ENCODE measurements at places on chromosomes 3 and 15.

- DNase-seq, result no peak
Measured at GRCh38 chr3:107962946-107963345, 127.9 kb downstream of the CD47 start.

GRCh38 chr3:111735243-111735758 is 123.8 kb upstream of the PHLDB2 start:
- DNase-seq, result no peak

DNA sequence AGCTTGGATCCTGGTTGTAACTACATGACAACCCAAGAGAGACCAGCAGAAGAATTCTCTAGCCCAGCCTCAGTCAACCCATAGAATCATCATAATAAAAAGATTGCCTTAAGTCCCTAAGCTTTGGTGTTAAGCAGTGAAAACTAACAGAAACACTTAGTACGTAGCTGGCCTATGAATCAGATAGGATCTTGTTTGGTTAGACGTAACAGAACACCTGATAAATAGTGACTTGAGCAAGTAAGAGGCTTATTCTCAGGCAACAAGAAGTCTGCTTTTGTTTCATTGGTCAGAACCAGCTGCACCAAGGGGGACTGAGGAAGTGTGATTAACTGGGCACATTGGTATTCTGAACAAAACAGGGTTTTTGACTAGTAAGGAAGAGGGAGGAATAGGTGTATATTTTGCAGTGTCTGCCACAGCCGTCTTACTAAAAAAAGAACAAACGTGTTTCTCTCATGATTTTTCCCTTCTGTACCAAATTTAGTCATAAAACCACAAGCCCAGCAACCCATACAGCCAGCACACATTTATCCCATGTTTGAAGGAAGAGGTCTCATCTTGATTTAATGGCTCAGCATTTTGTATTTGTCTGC is 53.3 kb upstream of the GLCE start:
- DNase-seq, result no peak

- DNase-seq, result no peak
Measured at GRCh38 chr15:34810443-34811129, 15.2 kb upstream of the ACTC1 start.

DNA sequence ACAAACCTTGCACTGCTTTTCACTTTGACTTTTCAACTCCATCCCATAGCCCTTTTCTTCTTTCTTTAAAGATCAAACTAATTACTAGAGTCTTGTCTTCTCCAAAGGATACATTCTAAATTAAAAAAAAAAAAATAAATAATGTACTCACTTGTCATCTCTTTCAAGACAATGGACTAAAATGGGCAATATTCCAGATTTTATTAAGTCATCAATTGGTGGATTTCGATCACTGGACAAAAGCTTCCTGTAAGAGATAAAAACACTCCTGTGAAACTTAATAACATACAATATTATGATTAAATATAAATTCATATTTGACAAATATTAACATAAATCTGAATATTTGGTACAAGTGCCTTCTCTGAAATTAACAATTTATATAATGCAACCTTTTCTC is 34.1 kb downstream of the KPNA4 start:
- no peak for DNase-seq

GRCh38 chr3:188440340-188440972 is 286.5 kb downstream of the LPP start:
- no peak for DNase-seq

GRCh38 chr3:9727743-9728142 is 3.8 kb upstream of the BRPF1 start:
- no peak for DNase-seq

GRCh38 chr3:14177580-14178246 is 688 bp downstream of the XPC start:
- DNase-seq, result no peak

DNA sequence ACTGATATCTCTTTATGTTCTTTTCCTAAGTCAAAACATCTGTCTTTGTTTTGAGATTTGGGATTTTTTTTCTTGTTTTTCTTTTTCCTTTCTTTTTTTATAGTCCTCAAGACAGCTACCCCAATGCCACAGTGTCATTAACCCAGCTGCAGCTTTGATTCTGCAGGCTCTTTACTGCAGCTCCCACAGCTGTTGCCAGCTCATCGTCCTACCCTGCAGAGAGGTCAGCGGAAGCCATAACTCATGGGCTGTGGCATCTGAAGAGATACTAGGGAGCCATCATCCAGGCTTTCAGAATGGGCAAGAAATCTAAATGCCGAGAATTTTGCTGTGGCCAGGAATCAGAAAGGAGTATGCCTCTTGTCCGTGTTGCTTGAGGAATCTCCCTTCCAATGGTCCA is 44.3 kb upstream of the SLC24A5 start:
- no peak for DNase-seq

DNA sequence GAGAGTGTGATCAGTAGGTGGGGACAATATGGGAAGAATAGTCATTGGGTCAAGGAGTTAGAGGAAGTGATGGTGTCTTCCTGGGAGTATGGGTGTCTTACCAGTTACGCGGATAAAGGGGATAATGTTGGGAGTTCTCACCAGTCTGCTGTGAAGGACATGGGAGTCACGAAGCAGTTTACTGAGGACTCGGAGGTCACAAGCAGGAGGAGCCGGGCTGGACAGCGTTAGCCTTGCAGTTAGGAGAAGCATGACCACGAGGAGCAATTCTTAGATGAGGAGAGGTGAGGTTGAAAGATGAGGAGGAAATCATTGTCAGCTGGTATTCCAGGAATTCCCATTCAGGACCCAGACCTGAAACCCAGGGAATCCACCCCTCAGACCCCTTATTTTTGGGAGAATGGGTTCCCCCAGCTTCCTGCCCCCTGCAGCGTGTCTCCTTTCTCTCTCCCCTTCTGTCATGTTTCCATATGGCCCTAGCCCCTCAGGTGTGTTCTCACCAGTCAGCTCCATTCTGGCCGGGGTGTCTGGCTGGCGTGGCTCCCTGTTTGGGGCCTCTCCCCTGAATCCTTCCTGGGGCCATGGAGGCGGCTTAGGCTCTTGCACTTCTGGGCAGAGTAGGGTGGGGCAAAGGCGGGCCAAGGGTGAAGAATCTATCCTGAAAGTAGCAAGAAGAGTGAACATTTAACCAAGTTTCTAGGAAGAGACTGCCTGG is 2.1 kb downstream of the THPO start:
- DNase-seq, result no peak

GRCh38 chr3:9808345-9809037 is 1.6 kb upstream of the TTLL3 start:
- peak; percentile 65 for DNase-seq

DNA sequence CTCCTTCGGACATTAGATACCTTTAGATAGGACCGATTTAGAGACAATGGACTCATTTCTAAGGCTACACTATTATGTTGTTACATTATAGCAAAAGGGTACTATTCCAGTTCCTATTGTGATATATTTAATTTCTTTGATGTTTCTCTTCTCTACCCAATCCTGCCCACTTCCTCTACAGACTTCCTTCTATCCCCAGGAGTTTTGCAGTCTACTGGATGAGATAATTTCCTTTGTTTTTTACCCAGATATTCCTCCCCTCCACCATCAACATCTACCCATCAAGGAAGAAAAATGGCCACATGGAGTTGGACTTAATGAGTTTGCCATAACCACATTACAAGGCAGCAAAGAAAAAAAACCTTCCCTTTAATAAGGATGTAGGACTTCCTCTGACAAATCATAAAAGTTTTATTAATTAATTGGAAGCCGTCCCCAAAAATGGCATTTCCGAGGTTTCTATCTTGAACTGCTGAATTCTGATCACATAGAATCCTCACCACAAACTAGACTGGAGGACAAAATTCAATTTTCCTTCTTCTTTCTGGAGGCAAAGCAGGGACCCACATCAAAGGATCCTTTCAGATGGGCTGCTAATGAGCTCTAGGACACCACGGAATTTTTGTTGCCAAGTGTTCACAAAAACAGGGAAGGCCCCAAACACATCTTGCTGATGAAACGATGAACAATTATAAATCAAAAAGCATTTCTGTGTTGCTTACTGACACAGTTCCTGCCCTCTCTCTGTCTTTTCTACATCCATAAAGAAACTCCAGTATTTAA is 33.4 kb downstream of the FRMD4B start:
- no peak for DNase-seq

- DNase-seq, result no peak
Measured at GRCh38 chr3:194275291-194275690, 75.8 kb downstream of the CPN2 start.

GRCh38 chr15:27731776-27732175 is 367.3 kb downstream of the OCA2 start:
- DNase-seq, result no peak

GRCh38 chr15:100873029-100873677 is 6.5 kb upstream of the ALDH1A3 start:
- DNase-seq, result peak; percentile 73

Data from B cell (primary cell).